ENCODE measurements at places on chromosomes 7 and 10.

- no peak for DNase-seq
Measured at GRCh38 chr7:36755484-36755883, 31.2 kb upstream of the AOAH start.

- no peak for DNase-seq
Measured at GRCh38 chr7:22725585-22725984, 1.4 kb upstream of the IL6 start.

- DNase-seq = no peak
Measured at GRCh38 chr10:84258034-84258695, 13.3 kb downstream of the RGR start.

GRCh38 chr7:129470411-129470810 is 31.9 kb upstream of the SMKR1 start:
- DNase-seq = no peak

DNA sequence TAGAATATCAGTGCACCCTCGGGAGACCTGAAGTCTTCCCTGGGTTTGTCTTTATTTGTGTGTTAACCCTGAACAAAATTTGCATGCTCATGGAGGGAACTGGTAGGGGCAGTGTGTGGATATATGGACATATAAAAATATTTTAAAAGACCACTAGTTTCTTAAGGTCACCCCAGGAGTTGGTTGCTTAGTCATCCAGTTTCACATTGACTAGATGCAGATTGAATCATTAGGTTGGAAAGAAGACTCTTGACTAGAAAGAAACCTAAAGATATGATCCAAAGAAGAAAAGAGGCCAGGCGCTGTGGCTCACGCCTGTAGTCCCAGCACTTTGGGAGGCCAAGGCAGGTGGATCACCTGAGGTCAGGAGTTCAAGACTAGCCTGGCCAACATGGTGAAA is 137.1 kb downstream of the KAT6B start:
- DNase-seq = no peak

DNA sequence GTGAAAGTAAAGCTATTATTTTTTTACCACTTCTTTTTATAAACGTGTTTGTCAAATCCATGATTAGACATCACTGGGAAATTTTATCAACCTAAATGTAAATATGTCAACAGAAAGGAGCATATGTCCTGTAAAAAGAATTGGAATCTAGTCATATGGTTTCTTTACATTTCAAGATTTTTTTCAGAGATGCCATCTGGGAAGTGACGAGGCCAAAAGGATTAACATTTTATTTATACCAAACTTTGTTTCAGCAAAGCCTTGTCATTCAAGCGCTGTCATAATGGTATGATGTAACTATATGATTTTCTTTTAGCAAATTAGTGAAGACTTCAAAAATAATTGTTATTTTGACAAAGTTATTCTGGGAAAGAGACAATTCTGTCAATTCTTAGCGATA is 117.3 kb downstream of the SEMA3A start:
- DNase-seq = no peak

GRCh38 chr7:132520591-132521280 is 55.5 kb downstream of the PLXNA4 start:
- DNase-seq = no peak

DNA sequence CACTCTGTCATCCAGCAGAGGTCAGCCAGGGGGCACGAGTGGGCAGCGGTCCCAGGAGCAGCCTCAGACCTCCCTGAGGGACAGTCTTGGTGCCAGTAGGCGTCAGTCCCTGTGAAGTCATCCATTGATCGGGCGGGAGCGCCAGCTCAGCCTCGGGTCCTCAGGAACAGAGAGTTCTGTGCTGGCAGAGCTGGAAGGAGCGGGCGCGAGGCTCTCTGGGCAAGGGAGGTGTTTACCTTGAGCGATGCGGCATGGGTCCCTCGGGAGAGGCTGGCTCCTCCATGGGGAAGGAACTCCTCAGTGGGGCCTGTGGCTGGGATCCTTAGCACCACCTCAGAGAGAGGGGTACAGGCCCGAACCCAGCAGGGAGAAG is 101.1 kb upstream of the PPIF start:
- no peak for DNase-seq

GRCh38 chr10:103542764-103543616 is 49.5 kb downstream of the NEURL1 start:
- DNase-seq = no peak

DNA sequence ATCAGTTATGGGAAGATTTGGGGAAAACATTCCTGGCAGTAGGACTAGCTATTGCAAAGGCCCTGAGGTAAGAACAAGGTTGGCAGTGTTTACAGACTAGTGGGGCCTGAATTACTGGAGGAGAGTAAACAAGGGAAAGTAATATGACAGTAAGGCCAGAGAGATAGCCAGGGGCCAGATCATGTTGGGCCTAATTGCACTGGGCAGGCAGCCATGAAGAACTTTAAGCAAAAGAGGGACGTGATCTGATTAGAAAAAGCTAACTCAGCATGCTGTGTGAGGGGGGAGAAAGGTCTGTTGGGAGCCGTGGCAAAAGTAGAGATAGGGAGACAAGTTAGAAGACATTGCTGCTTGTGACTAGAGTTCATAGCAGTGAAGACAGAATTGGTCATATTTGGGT is 9.2 kb downstream of the NUP42 start:
- no peak for DNase-seq

- DNase-seq = no peak
Measured at GRCh38 chr10:131216681-131217230, 94.8 kb downstream of the TCERG1L start.

GRCh38 chr7:122951006-122951405 is 44.5 kb downstream of the TAS2R16 start:
- no peak for DNase-seq

DNA sequence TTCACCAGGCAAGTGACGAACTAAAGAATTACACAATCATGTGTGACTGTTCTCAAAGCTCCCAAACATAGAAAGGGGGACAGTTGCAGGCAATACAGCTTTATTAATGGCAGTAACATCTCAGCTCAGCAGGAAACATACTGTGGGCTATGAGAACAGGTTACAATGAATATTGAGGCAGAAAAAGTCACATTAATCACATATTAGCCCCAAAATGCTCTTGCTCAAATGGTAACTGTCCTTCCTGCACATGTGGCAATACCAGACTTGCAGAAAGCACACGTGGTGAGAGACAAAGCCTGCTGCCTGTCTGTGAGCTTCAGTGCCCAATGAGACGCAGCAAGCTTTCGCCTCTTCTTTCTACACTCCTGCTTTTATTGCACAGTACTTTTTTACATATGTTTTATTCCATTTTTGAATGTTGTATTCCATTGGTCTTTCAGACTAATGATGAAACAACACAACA is 104.9 kb upstream of the ACBD5 start:
- DNase-seq = no peak

- no peak for DNase-seq
Measured at GRCh38 chr10:66982053-66982420, 56.2 kb downstream of the LRRTM3 start.

DNA sequence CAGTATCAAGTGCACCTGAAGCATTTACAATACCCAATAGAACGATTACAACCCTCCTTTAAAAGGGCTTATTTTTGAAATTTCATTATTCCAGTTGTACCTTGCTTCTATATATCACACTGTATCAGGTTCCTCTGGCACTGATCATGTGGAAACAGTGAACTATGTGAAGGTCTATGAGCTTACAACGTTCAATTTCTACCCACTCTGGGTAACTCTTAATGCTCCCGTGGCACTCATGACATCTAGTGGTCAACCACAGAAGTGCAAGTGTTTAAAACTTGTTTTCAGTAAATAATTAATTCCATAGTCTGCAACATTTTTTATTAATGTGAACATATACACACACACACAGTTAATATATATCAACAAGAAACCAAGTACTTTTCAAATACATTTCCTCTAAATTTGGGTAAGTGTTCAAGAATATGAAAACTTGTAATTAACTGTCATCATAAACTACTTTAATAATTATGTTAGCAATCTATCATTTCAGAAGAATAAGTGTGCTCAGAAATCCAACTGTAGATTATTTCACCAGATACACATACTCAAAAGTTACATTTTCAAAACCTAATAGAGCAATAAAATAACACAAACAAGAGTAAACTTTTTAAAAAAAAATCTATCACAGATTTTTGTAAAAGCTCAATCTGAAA is 61.0 kb downstream of the MPP7 start:
- DNase-seq = no peak

DNA sequence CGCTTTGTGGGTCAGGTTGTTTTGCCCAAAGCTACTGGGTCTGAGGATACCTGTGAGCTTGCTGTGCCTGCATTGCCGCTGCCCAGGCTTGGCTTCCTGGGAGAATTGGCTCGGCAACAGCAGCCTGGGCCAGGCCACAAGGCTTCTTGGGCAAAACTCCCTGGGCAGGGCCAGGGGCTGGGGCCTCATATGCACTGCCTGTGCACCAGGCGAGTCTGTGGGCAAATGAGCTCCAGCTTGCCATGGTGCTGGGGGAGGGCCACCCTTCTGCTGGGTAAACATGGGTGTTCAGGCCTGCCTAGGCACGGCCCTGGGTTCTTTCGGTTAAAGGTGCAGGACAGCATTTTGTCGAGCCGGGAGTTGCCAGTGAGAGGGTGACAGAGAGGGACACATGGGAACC is 19.4 kb downstream of the ZMIZ1 start:
- no peak for DNase-seq

- DNase-seq = no peak
Measured at GRCh38 chr10:79242620-79243152, 104.6 kb upstream of the PPIF start.

- no peak for DNase-seq
Measured at GRCh38 chr10:122471531-122472177, 10.3 kb downstream of the HTRA1 start.

GRCh38 chr10:102492344-102492939 is 10.1 kb downstream of the ACTR1A start:
- no peak for DNase-seq

GRCh38 chr10:62040881-62041280 is 139.4 kb downstream of the ARID5B start:
- no peak for DNase-seq

DNA sequence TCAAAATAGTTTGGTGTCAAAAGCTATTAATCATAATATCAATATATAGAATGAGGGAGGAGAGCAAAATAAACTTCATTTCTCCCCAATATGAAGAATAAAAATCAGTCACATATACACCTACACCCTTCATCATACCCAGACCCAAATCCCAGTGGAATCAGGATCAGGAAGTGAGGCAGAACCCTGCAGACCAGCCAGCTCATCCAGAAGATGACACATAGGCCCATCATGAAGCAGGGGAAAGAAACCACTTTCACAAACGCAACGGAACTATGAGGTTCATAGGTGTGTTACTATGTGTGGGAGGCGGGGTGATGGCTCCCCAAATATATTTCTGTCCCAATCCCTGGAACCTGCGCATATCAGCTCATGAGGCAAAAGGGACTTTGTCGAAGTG is 89.0 kb downstream of the RSU1 start:
- no peak for DNase-seq

DNA sequence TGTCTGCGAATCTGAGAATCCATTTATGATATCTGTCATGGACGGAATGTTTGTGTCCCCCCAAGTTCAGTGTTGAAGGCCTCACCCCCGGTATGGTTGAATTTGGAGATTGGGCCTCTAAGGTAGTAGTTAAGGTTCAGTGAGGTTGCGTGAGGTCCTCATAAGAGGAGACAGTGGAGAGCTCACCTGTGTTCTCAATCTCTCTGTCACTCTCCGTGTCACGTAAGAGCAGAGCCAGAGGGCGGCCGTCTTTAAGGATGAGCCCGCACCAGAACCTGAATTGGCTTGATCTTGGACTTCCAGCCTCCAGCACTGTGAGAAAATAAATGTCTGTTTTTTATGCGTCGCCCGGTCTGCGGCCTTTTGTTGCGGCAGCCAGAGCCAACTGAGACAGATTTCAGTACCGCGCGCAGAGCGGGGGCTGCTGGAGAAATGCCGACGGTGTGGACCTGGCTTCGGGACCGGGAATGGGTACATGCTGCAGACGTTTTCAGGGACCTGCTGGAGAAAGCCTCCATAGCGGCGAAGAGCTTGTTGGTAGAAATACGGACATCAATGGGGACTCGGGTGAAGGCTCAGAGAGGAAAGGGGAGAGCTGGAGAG is 40.2 kb downstream of the WDR37 start:
- DNase-seq = no peak

- no peak for DNase-seq
Measured at GRCh38 chr10:5752301-5752871, 60.8 kb downstream of the GDI2 start.

DNA sequence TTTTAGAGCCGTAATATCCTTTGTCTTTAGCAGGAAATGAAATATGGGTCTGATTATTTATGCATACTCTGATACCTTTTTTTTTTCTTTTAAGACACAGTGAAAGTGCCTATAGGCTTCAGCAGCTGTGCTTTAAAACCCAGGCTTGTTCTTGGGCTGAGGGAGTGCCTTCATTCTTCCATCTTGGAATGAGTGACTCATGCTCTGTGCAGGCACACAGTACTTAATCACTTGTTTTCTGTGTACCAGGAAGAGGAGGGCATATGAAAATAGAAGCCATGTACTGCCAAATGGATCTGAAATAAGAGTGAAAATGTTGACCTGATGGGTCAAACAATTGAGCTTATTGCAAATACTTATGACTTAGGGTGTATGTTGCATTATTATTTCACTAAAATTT is 12.0 kb downstream of the INPP5F start:
- no peak for DNase-seq

- DNase-seq = no peak
Measured at GRCh38 chr10:101134299-101135127, 3.4 kb downstream of the TLX1 start.

GRCh38 chr7:50729962-50730361 is 52.7 kb downstream of the GRB10 start:
- DNase-seq = no peak

DNA sequence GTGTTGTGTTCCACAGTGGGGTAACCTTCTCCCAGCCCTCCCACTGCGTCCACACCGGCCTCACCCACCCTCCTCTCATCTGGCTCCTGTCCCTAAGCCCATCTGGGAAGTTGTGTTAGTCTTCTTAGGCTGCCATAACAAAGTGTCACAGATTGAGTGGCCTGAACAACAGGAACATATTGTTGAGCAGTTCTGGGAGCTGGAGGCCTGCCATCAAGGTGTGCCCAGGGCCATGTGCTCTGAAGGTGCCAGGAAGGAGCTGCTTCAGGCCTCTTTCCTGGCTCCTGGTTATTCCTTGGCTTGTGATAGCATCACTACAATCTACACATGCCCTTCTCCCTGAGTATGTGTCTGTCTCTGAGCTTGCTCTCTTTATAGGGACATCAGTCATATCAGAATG is 327.6 kb upstream of the COBL start:
- DNase-seq = no peak

DNA sequence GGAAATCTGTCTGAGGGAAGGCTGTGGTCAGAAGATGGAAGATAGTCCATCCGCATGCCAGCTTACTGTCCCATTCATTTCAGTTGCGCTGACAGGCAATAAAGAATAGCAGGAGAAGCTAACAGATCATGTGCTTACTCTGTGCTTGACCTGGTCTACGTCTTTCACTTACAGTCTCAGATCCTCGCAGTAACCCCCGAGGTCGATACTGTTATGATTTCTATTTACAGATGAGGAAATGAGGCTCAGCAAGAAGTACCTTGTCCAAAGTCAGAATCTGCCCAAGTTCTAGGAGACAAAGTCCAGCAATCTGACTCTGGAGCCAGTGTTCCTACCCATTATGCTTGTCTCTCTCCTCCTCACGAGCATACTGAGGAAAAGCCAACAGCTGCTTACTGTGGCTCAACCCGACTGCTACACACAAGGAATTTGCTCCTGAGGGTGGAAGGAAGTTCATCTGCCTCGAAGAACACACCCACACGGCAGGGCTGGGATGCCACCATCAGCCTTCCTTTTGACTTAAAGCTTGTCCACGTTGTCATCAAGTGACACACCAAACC is 74.2 kb downstream of the MINPP1 start:
- no peak for DNase-seq

- no peak for DNase-seq
Measured at GRCh38 chr7:30970074-30970473, 6.3 kb downstream of the GHRHR start.

GRCh38 chr10:99788598-99789256 is 6.3 kb downstream of the ABCC2 start:
- DNase-seq = no peak
